Jurkat, Clone E6-1 (cell line): ENCODE measurements at places on chromosomes 3 and 15.

- no peak for DNase-seq
Observed at GRCh38 chr3:24640330-24640877, 145.8 kb upstream of the THRB start.

DNA sequence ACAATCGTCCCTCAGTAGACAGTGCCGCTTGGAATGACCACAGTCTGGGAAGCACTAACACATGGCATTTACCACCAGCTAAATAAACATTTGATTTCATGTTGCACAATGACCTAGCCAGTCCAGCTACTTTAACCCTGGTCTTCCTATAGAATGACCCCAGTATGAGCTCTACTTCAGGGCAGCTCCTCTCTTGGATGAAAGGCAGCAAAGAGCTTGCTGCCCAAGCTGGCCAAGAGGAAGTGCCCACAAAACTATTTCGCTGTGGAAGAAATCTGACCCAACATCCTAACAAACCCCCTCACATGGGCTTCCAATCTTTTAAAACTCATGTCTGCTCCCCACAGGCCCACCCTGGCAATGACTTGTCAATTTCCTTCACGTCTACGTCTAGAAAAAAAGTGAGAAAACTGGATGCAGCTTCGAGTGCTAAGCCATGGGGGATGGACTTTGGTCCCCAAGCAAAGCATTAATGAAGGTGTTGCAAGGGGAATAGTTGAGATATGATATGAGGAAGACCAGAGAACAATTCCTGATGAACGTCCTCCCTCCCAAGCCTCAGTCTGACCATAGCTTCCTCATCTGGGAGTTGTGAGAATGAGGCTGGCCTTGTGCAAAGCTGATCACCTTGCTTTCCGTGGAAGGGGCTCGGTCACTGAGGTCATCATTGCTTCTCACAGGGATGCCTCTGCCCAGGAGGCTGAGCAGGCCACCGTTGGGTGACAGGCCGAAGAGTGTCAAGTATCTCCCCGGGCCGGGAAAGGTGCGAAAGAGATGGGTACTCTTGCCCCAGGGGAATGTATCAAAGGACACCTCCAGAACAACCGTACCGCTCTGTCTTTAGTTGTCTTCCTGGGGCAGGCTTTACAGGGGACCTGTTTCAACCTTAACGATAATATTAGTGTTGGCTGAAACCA lies 964 bp downstream of the SLC25A20 start:
- no peak for DNase-seq

DNA sequence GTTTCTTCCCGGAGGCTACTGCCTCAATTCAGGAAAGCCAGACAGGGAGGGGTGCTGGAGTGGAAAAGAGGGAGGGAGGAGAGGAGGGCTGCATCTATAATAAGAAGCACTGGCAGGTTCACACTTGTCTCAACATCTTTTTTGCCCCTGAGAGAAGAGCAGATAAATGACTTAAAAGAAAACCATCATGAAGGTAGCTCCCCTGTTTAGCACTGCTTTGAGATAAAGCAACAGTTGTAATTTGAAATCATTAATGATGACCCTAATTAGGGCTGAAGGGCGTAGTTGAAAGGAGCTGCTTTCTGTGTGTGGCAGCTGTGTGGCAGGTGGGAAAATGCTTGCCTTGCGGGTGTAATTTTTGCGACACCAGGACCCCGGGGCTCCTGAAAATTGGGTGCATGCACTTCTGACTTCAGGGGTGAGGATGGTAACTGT lies 222.8 kb upstream of the IL12A start:
- DNase-seq: no peak

GRCh38 chr3:192122832-192123594 lies 604.3 kb downstream of the FGF12 start:
- DNase-seq: no peak

DNA sequence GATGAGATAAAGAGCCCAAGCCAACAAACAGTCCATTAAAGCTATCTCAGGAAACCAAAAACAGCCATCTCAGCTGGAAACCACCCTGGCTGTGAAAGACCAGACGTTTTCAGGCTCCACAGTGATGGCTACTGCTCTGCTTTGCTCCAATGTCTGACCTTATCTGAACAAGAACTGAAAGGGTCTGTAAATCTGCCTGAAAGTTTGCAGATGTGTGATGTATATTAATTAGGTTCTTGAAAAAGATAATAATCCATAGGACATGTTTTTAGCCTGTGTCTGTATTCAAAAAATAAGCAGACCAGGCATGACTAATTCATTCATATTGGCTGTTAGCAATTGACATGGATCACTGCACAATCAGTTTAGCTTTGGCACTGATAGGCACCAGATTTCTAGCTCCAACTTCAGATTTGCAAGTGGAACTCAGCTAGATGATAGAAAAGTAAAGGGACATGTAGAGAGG lies 611.4 kb upstream of the NAALADL2 start:
- no peak for DNase-seq

DNA sequence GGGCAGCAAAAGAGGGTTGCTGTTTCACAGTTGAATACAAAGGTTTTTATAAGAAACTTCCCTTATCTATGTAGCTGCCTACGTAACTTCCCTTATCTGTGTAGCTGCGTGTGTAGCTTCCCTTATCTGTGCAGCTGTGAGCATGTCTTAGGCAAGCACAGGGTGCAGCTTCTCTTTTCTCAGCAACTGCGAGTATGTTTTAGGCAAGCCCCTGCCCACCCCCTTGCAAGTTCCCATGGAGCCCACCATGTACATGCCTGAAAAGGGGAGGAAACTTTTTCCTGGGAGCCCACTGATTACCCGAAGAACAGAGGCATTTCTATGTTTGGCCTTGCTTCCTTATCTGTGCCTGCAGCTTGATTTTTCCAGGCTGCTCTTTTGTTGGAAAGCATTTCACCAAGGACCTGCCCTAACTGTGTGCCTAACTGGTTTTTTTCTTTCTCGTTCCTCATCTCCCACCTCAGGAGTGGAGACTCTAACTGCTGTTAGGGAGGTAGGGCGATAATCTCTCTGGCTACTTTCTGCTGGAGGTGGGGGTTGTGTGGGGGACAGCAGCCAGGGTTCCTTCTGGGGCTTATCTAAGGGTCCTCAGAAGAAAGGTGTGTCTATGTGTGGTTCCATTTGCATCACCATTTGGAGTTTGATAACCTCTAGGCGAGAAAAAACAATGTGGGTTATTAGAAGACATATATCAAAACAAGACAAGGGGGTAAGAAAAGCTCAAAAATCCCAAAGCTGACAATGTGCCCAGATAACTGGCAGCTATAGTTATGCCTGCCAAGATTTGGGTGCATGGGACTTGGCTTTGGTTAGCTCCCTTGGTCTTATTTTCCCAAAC lies 26.0 kb downstream of the SORD start:
- DNase-seq: no peak

DNA sequence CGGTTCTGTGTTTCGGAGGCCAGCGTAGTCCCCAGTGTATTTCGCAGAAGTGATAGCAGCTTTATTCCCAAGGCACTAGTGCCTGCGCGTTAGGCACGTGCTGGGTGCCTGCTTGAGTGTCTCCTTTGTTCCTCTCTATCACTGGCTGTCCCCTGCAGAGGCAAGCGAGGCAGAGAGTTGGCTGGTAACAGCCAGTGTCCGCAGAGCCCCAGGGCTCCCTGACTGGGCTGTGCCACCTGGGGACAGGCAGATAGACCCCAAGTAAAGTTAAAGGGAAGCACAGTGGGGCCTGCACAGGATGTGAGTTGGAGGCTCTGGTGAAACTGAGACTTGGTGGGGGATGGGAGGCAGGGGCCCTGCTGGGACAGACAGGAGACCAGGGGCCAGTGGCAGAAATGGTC lies 50.7 kb downstream of the APBA2 start:
- DNase-seq: no peak

DNA sequence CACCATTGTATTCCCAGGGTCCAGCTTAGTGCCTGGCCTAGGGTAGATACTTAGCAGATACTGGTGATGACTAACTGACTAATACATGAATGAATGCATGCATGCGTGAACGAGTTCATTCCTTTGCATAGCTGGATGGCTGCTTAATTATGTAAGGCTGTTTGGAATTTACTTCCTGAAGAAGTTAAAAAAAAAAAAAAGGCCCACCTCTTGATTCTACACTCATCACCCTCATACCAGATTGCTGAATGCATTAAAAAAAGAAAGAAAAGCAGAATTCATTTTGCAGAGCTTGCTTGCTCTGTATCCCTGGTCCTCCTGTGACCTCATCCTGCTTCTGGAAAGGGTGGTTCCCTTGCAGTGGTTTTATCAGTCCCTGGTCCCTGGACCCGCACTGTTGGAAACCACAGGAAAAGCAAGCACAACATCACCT lies 277.6 kb upstream of the CFAP20DC start:
- DNase-seq: no peak

GRCh38 chr3:10283638-10284037 lies 9.1 kb downstream of the GHRL start:
- DNase-seq: no peak

DNA sequence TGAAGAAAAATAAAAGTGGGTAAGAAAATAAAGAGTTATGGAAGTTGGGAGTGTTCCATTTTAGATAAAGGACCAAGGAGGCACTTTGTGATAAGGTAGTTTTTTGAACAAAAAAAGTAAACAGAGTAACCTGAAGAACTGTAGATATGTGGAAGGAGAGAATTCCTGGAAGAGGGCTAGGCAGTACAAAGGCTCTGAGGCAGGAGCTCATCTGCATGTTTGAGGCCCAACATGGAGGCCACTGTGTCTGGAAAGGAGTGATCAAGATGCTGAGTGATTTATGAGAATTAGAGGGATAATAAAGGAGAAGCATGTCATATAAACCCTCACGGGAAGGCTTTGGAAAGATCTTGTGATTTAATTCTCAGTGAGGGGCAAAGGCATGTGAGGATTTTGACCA lies 126.5 kb downstream of the DTWD1 start:
- no peak for DNase-seq

DNA sequence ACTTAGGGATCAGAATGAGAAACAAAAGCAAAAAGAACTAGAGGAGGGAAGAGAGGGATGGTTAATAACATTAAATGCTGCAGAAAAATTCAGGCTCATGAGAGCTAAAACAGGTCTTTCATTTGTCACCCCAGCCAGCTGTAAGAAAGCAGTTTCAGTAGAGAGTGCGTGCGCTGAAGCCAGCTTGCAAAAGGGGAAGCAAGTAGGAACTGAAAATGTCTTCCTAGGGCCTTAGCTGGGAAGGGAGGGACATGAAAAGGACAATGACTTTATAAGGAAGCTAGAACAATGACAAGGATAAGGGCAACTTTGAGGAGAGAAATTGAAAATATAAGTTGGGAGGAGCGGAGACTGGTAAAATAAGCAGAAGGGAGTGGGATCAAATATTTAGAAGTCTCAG lies 3.1 kb downstream of the CIAO2A start:
- DNase-seq: no peak

DNA sequence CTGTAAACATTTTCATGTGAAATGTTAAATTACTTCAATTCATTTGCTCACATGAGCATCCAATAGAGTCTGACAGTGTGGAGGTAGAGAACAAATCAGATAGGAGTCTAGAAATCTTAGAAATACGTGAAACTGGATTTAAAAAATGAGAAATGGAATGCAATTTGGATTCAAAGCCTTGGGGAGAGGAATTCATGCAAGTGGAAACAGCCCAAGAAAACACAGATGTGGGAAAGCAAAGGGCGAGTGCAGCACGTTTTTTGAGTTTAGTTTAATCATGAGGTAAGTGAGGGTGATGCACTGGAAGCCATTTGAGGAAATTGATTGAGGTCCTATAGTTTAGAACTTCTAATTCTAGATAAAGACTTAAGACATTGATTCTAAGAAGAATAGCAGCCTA lies 434.7 kb downstream of the C3orf38 start:
- DNase-seq: no peak

GRCh38 chr3:15645740-15646501 lies 44.4 kb downstream of the BTD start:
- no peak for DNase-seq

GRCh38 chr3:47581422-47581821 lies 2.8 kb upstream of the CSPG5 start:
- DNase-seq: no peak

GRCh38 chr3:45939341-45939771 lies 3.9 kb upstream of the CXCR6 start:
- DNase-seq: no peak

DNA sequence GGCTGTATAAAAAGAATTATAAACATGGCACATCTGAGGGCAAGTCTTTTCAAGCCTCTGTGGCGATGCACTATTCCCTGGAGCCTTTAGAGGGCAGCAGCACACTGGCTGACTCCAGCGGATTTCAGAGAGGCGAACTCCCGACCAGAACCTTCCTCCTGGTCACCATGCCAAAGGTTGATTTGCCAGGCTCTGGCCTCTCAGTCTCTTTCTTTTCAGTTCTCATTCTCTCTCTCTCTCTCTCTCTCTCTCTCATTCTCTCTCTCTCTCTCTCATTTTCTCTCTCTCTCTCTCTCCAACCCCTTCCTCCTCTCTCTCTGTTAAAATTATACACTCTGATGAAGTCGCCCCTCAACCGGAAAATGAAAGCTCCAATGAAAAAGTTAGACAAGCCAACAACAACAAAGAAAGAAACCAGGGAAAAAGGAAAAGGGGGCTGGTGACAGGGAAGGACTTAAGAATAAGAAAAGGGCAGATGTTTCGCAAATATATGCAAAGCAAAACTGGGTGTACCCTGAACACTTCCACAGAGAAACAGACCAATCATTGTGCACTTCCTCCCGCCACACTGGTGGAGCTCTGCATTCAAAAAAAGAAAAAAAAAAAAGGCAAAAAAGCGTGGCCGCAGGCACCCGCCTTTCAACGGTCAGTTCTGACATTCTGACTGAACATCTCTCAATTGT lies 90.2 kb downstream of the TIGIT start:
- DNase-seq: peak; percentile 33

- no peak for DNase-seq
Observed at GRCh38 chr3:112644453-112644852, 3.5 kb upstream of the CCDC80 start.

DNA sequence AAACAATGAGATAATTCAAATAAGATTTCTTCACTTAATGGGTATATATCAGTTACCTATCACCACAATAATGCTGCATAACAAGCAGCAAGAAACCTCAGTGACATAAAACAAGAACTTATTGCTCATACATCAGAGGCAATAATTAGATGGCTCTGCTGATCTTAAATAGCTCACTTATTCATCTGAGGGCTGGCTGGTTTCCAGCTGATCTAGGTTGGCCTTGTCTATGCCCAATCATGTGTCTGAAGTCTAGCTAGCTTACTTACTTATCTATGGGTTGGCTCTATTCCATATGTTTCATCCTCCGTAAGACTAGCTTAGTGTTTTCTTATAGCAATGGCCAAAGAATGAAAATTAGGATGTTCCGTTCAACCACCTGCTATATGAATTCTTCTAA lies 109.4 kb upstream of the AGTR1 start:
- DNase-seq: no peak

GRCh38 chr15:63178034-63178433 lies 11.4 kb upstream of the RAB8B start:
- DNase-seq: no peak
